ENCODE measurements at places on chromosomes 7 and 10.
A peak's percentile ranks its signal among the peaks of the same experiment; 100 is the strongest.

GRCh38 chr10:117656385-117657367, 114.1 kb downstream of the EMX2 start:
- no peak for DNase-seq

GRCh38 chr10:99368646-99369045, 39.5 kb downstream of the CNNM1 start:
- DNase-seq, result no peak

GRCh38 chr7:139798221-139798620, 20.4 kb upstream of the HIPK2 start:
- no peak for DNase-seq

DNA sequence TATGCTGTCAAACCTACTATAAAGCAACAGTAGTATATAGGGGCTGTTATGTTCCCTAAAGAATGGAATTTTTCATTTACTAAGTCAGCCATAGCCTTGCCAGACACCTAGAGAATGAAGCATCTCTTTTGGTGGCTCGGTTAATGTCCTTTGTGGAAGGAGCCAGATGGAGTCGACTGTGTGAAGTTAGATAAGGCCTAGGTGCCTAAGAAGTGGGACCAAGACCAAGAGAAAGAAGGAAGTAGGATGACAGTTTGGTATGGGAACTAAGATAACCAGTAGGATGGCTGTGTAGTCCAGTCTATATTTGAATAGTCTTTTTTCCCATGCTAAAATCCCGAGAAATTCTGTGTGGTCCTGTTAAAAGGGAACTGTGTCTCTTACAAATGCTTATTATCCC, 62.2 kb downstream of the REEP3 start:
- DNase-seq, result no peak

DNA sequence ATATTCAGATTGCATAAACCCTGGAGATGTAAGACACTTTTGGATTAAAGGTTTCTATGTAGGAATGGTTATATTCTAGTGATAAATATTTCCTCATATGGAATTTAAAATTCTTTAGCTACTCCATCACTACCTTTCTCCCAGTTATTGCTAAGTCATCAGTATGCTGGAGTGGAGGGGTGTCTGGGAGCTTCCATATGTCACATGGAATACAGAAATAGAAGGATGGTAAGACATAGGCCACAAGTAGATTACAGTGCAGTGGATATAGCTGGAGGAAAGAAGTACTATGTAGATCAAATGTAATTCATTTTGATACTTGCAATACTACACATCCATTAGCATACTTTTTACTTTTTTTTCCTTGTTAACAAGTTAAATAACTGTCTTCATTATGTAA, 428.4 kb downstream of the ARL4A start:
- no peak for DNase-seq

- no peak for DNase-seq
These were observed 98.2 kb upstream of the PRKCQ start for GRCh38 chr10:6678211-6678803.

DNA sequence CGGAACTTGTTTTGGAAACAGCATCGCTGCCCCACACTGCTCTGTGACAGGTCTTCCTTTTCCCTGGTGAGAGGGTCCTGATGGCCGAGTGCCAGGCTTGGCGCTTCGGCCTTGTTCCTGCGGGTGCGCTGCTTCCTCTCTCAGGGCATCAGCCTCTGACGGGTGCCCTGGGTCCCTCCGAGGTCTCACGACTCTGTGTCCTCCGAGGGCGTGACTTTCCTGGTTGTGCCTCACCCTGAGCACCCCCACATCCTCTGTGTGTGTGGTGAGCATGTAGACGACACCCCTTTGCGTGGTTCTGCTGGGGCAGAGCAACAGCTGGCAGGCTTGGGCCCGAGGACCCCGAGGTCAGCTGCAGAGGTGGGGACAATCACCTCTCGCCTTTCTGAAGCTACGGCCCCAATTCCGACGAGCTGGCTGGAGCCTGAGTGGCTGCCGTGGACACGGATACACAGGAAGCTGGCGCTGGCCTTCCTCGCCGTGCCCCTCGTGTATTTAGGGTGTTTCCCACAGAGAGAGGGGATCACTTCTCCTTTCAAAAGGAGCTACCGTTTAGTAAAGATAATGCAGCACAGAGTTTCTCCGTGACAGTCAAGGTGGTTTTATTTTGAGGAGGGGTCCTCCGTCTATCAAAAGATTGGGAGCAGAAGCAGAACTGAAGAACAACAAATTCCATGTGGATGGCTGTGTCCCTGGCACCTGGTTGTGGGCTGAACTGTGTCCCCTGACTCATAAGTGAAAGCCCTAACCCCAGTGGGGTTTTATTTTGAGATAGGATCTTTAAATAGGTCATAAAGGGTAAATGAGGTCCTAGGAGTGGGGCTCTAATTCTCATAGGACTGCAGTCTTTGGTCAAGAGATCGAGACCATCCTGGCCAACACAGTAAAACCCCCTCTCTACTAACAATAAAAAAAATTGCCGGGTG, 36.2 kb upstream of the PITRM1 start:
- DNase-seq, result no peak

DNA sequence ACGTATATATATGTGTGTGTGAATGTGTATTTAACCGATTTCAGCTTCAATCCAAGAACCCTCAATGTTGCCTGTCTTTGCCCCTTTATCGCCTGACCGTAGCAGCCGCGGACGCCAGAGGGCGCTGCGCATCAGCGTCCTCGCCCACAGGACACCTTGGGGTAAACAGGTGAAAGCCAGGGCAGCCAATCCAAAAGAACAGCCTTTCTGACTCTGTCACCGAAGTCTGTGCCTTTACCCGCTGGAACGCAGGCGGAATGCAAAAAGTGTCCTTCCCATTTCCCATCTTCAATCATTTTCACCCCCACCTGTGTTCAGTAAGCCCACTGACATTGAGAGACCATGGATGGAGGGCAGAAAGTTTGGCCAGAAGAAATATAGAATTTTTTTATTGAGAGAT, 3.6 kb downstream of the NXPH1 start:
- DNase-seq, result no peak

GRCh38 chr7:95585426-95585789, 10.9 kb downstream of the PDK4 start:
- DNase-seq, result no peak

DNA sequence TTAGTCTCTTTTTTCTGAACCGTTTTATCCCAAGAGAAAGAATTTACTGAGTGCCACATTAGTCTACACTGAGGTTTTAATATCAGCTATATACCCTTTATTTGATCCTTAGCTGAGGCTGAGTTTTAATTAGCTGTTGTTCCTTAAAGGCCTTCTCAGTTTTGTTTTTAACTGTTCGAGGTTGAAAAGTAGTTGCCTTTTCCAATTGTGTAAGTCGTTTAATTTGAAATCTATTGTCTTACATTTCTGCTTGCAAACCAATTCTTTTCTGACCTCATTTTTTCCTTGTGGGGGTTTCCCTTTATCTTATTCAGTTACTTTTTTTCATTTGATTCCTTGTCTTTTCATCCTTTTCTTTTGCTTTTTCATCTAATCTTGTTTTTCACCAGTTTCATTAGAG, 30.8 kb downstream of the UMAD1 start:
- DNase-seq, result no peak

DNA sequence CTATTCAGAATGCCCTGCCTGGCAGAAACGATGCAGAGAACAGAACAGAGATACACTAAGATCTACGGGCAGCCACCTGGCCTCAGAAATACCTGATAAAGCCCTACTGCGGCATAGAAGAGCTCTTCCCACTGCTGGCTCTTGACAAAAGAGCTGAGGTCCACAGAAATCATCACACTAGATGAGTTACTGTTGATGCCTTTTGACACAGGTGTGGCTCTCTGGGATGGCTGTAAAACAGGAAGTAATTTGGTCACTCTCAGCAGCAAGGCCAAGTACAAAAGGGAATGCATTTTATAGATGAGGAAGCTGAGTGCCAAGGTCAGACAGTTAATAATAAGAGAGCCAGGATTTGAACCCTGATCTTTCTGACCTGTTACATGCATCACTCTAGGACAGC, 35.0 kb upstream of the ACSL5 start:
- no peak for DNase-seq

DNA sequence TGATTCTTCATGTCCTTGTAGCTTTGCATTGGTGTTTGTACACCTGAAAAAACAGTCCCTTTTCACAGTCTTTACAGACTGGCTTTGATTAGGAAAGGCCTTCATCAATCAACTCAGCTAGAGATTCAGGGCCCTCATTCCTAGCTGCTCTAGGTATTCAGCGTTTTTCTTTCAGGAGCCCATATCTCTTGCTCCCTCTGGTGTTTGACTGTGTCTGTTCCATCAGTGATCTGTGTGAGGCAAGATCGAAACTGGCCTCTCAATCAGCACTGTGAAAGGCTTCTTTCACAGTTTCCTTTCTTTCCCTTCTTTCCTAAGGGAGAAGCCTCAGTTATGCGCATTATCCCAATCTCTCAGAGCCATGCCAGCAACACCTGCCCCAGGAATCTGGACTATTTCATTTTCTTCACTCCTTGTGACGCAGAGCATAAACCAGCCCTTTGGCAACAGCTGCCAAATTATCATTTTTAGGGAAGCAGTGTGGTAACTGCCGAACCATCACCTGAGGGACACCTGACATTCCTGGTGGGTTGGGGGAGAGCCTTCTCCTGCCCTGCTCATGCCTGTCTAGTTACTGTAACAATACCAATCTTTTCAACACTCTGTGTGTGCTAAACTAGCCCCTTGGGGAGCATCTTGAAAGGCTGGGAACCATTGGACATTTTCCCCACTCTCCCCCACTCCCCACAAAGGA, 75.7 kb upstream of the CCDC71L start:
- no peak for DNase-seq

- peak; percentile 100 for DNase-seq
These were observed at the start of gene TIAL1 for GRCh38 chr10:119596537-119597404. Gene TIAL1, minus strand, starts transcription at chr10:119596964. Its CDS starts 499 bp downstream, at chr10:119596465.

All from GF-D8 (cell line).